Stomach (tissue), 19 donors: ENCODE measurements at places on chromosomes 3 and 15. TPM values are rescaled to one million over a fixed set of nuclear protein-coding genes. Genes with fewer than 3 reads are reported as not detected.

Gene FMN1
- polyA plus RNA-seq, result 1.7 TPM

Gene KIAA1143
- 13.0 TPM for polyA plus RNA-seq

- H3K4me1 ChIP-seq, result peaks cover 12% of the 10 kb centered on the region
- H3K27me3 ChIP-seq, result no peaks in the 10 kb centered on the region
- peak overlapping the region; percentile 97 for H3K27ac ChIP-seq
- no peak for DNase-seq
- no peaks in the 10 kb centered on the region for H3K36me3 ChIP-seq
Observed at GRCh38 chr3:142577696-142578328, 721 bp downstream of the ATR start.

Gene PLSCR5
- not detected for polyA plus RNA-seq

Gene GRAMD1C
- polyA plus RNA-seq, result 9.3 TPM

Gene SPATA12
- polyA plus RNA-seq, result 0.31 TPM

Gene STIMATE
- polyA plus RNA-seq, result 13.3 TPM

GRCh38 chr15:38558372-38559059 is 6.1 kb downstream of the RASGRP1 start:
- H3K27me3 ChIP-seq, result no peaks in the 10 kb centered on the region
- H3K36me3 ChIP-seq, result no peaks in the 10 kb centered on the region
- H3K27ac ChIP-seq, result no peak overlapping the region
- H3K4me1 ChIP-seq, result peaks cover under 1% of the 10 kb centered on the region
- DNase-seq, result no peak

Gene DPPA2
- polyA plus RNA-seq, result not detected

DNA sequence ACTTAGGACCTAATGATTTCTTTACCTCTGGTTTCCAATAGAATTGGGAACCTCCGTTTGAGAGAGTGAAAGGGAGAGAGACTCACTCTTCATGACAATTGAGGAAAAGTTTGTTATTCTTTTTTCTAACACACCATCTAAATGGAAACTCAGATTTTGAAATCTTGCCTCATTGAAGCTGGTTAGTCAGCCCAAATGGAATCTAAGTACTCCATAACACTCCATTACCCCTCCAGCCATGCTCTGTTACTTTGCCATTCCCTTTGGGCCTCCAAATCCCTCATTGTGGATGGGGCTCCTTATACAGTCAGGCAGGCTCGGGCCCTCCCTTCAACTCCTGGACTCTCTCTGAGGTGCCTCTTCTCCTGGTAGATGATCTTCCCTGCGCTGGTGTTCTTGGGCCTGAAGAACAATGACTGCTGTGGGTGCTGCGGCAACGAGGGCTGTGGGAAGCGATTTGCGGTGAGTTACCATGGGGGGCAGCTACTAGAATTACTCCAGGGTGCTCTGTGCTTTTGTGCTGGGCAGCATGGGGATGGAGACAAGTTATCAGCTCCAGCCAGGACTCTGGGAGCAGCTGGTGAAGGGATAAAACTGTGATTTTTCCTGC is 1.1 kb downstream of the TM4SF4 start:
- DNase-seq, result no peak
- no peaks in the 10 kb centered on the region for H3K36me3 ChIP-seq

- H3K27me3 ChIP-seq, result no peaks in the 10 kb centered on the region
- peaks cover 18% of the 10 kb centered on the region for H3K4me1 ChIP-seq
- H3K27ac ChIP-seq, result no peak overlapping the region
- DNase-seq, result no peak
- peaks cover 41% of the 10 kb centered on the region for H3K36me3 ChIP-seq
- no peak overlapping the region for H3K4me3 ChIP-seq
Observed at GRCh38 chr3:124818398-124819091, 68.6 kb downstream of the ITGB5 start.

DNA sequence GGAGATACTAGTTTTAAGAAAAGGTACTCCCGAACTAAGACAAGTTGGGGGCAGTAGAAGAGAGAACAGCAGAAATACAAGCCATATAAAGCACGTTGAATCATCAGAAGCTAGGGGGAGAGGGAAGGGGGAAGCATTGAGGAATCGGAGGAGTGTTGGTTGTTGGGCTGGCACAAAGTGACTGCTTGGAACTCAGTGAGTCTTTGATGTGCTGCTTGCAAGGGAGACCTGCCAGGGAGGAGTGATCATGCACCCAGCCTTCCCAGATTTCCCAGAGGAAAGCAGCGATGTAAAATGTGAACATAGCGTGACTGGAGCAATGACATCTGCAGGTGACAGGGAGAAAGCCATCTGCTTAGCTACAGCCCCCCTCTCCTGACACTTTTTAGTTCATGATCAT is 192.4 kb upstream of the IL12A start:
- peak overlapping the region; percentile 86 for H3K27ac ChIP-seq
- no peaks in the 10 kb centered on the region for H3K36me3 ChIP-seq

GRCh38 chr3:74387111-74387735 is 227.2 kb downstream of the CNTN3 start:
- no peaks in the 10 kb centered on the region for H3K27me3 ChIP-seq
- DNase-seq, result no peak
- H3K4me1 ChIP-seq, result no peaks in the 10 kb centered on the region
- H3K4me3 ChIP-seq, result no peak overlapping the region
- H3K36me3 ChIP-seq, result no peaks in the 10 kb centered on the region

DNA sequence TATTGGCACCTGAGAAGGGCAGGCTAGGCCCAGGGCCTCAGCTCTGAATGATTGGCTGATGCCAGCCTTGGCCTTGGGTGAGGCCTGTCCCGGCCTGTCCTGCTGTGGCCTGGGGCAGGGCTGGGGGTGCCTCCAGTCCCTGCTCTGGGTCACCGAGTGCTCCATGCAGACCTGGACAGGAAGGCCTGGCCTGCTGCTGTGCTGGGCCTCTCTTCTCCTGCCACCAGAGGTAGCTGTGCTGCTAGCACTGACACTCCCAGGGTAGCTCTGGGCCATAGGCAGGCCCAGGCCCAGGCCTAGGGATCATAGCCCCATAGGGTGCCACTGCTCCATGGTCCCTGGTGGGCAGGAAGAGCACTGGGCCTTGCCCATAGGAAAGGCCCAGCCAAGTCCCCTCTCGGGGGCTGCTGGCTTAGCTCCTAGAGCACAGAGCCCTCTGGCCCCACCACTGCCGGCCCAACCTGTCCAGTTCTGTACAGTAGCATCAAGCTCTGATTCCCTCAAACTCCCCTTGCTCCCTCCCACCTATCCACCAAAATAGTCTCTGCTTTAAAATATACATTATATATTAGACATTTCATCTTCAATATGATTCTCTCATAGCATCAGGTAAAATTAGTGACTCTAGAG is 18.2 kb downstream of the ABTB1 start:
- peaks cover 39% of the 10 kb centered on the region for H3K4me1 ChIP-seq
- H3K27ac ChIP-seq, result no peak overlapping the region
- H3K36me3 ChIP-seq, result peaks cover 24% of the 10 kb centered on the region
- no peaks in the 10 kb centered on the region for H3K27me3 ChIP-seq
- no peak overlapping the region for H3K4me3 ChIP-seq

GRCh38 chr15:101437209-101437608 is 52.3 kb downstream of the PCSK6 start:
- peak; percentile 23 for DNase-seq
- peaks cover 26% of the 10 kb centered on the region for H3K4me1 ChIP-seq
- H3K27ac ChIP-seq, result no peak overlapping the region
- no peaks in the 10 kb centered on the region for H3K27me3 ChIP-seq
- H3K36me3 ChIP-seq, result no peaks in the 10 kb centered on the region

GRCh38 chr15:72155635-72156616 is 37.7 kb downstream of the SENP8 start:
- no peaks in the 10 kb centered on the region for H3K27me3 ChIP-seq
- no peaks in the 10 kb centered on the region for H3K36me3 ChIP-seq
- peak; percentile 95 for DNase-seq
- peak overlapping the region; percentile 48 for H3K27ac ChIP-seq
- H3K4me1 ChIP-seq, result peaks cover 36% of the 10 kb centered on the region

DNA sequence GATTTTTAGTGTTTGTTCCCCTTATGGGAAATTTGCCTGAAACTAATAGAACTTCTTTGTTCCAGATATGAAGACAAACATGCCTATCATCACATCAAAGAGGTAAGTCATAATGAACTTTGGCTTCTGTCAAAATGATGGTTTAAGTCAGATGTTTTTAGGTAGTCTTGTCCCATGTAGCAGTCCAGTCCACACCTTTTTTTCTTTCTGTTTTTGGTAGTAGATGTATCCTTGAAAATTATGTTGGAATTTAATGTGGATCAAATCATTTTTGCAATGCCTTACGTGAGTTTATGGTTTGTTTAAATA is 12.1 kb downstream of the TSEN2 start:
- H3K27ac ChIP-seq, result no peak overlapping the region
- no peaks in the 10 kb centered on the region for H3K4me1 ChIP-seq
- no peaks in the 10 kb centered on the region for H3K27me3 ChIP-seq
- peaks cover 95% of the 10 kb centered on the region for H3K36me3 ChIP-seq

GRCh38 chr3:193857996-193858395 is 265.0 kb downstream of the OPA1 start:
- H3K27ac ChIP-seq, result no peak overlapping the region
- DNase-seq, result no peak
- H3K27me3 ChIP-seq, result no peaks in the 10 kb centered on the region
- H3K4me1 ChIP-seq, result peaks cover 9% of the 10 kb centered on the region
- H3K36me3 ChIP-seq, result no peaks in the 10 kb centered on the region

DNA sequence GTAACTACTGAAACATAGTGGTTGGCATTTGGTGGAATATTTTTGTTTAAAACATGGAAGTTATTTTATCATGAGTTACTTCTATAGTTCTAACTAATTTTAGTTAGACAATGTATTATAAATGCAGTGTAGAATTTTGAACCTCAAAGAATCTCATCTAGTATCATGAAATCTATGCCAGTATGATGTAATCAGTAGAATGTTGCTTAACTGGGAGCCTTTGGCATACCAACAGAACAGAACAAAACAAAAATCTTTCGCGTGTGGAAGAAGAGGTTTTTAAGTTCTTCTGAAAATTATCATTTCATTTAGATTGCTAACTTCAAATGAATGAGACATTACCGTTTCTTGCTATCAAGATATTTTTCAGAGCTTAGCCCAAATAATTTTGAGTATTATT is 98.4 kb upstream of the LRRFIP2 start:
- H3K36me3 ChIP-seq, result no peaks in the 10 kb centered on the region
- H3K4me3 ChIP-seq, result no peak overlapping the region
- H3K4me1 ChIP-seq, result no peaks in the 10 kb centered on the region
- DNase-seq, result no peak
